Activated CD8-positive, alpha-beta memory T cell treated with anti-CD3 and anti-CD28 coated beads for 24 hours (primary cell): ENCODE measurements at places on chromosomes 3 and 15.

- DNase-seq, result peak; percentile 26
These were observed 25.3 kb downstream of the TRAK1 start for GRCh38 chr3:42116466-42116865.

DNA sequence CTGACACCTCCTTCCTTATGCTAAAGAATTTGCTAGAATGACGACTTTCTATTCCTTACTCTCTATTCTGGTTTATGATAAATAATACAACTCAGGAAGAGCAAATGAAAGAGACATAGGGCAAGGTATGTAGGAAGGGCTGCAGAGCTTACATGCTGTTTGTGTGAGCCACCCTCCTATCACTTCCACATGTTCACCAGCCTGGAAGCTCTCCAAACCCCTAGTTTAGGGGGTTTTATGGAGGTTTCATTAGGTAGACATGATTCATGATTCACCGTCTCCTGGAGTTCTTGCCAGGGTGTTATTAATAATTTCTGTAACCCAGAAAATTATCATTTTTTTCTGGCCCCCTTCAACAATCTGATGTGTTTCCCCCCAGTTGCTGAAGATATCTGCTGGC lies 172.1 kb upstream of the COL8A1 start:
- DNase-seq, result no peak

GRCh38 chr15:44713006-44713966 lies 2.0 kb downstream of the B2M start:
- DNase-seq, result no peak

DNA sequence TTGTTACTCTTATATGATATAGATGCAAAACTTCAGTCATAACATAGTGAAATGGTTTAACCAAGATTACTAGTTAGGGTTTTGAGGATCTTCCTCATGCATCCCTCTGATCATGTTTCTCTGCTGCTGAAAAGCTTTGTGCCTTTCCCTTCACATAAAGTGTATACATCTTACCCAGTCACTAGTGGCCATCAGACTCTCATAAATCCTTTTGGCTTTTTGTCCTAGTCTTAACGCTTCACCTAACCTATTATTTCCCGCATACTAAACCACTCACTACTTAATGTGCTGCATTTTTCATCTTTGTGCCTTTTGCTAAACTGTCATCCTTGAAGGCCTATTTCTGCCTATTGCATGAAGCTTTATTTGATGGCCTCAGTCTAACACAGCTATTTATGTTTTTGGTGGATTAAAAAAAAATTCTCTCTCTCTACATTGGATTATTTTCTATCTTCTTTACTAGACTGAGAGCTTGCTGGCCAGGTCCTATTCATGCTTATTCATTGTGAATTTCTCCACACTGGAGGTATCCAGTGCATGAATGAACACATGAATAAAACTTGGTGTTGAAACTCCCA lies 717.6 kb upstream of the GOLIM4 start:
- no peak for DNase-seq

GRCh38 chr3:54649551-54649950 lies 278.3 kb downstream of the LRTM1 start:
- no peak for DNase-seq

GRCh38 chr15:99932676-99933402 lies 199.6 kb upstream of the LYSMD4 start:
- DNase-seq, result no peak

GRCh38 chr3:52277972-52278509 lies 408 bp downstream of the WDR82 start:
- no peak for DNase-seq

GRCh38 chr15:50143255-50143860 lies 24.3 kb upstream of the ATP8B4 start:
- no peak for DNase-seq

- DNase-seq, result no peak
These were observed 153.2 kb upstream of the NR2E3 start for GRCh38 chr15:71657141-71657540.

DNA sequence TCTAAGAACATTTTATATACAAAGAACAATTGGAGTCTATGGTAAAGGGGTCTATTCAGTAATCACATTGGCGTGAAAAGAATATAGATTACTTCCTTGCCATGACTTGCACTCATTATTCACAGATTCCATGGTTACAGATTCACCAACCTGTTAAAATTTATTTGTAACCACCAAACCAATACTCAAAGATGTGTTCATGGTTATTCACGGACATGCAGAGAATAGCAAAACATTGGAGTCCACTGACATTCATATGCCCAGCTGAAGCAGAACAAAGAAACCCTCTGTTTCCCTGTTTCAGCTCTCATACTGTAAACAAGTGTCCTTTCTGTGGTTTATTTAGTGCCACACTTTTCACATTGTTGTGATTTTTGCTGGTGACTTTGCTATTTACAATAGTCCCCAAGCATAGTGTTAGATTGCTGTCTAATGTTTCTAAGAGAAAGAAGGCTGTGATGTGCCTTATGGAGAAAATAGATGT lies 185.8 kb upstream of the TTC14 start:
- no peak for DNase-seq

DNA sequence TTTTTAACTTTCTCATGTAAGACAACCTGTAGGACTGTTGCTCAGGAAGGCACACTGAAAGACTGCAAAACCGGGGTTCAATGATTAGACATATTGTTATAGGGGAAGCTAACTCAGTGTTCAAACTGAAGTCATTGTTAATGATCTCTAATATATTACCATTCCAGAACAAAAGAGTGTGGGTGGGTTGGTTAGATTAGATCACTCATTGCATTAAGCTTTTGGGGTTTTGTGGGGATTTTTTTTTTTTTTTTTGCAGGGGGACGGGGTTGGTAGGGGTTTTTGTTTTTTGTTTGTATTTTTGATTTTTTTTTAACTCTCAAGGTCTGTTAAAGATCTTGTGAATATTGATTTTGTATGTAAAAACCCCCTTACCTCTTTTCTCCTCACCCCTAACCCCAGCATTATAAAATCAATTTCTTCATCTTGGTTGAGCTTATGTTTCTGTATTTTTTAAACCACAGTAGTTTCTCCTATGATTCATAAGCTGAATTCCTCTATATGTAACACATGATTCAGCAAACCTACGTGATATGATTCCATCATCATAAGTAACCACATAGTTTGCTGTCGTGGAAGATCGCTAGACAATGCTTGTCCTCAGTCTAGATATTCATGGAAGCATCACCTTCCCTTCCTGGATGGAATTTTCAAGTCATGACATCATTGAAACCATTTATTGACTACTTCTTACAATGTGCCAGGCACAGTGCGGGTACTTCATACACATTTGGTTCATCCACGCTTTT lies 544.1 kb upstream of the MDFIC2 start:
- no peak for DNase-seq

DNA sequence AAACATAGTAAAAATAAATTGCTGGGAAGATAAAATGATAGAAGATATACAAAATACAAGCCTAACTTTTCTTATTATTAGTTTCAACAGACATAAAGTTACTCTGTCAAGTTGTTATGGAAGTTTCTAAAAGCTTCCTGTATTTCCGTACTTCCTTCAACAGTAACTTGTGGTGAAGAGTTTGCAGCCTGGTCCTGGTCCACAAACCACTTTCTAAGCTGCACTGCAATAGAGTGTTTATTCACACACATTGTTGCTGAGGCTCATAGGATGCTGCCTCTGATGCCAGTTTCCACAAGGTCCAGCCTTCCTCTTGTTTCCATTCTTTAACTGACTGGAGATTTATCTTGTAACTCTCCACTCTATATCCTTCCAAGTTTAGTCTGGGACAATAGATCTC lies 39.4 kb upstream of the KY start:
- no peak for DNase-seq

- DNase-seq, result no peak
These were observed 82.4 kb downstream of the WWTR1 start for GRCh38 chr3:149575213-149575960.

- no peak for DNase-seq
These were observed 363.4 kb downstream of the GAP43 start for GRCh38 chr3:115986555-115987207.

DNA sequence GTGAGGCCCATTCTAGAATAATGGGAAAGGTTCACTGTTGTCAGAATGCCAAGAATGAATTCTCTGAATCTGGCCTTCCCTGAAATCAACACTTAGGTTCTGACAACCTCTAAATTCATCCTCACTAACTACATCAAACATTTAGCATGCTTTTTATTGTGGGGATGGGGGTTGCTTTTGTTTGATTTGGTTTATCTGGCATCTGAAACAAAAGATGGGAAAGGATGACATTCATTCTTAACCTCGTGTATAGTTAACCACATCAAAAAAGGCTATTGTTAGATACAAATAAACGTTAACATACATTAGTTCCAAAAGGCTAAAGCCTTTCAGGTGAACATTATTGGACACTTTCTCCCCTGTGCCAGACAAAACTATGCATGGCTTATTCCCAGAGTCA lies 357.3 kb downstream of the FHIT start:
- no peak for DNase-seq

DNA sequence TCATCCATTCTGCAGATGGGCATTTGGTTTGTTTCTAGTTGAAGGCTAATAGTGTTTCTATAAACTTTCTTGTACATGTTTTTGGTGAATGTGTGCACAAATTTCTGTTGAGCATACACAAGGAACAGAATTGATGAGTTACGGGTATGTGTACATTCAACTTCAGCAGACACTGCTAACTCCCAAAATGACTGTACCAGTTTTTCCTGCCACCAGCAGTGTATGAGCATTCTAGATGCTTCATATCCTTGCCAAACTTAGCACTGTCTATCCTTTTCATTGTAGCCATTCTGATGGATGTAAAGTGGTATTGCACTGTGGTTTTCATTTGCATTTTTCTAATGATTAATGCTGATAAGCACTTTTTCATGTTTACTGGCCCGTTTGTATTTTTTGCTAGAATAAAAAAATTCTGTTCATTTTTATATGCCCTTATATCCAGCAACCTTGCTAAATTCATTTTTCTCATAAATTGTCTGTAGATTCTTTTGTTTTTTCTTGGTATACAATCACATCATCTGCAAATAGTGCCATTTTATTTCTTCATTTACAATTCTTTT lies 110.2 kb downstream of the ATP1B3 start:
- DNase-seq, result no peak

DNA sequence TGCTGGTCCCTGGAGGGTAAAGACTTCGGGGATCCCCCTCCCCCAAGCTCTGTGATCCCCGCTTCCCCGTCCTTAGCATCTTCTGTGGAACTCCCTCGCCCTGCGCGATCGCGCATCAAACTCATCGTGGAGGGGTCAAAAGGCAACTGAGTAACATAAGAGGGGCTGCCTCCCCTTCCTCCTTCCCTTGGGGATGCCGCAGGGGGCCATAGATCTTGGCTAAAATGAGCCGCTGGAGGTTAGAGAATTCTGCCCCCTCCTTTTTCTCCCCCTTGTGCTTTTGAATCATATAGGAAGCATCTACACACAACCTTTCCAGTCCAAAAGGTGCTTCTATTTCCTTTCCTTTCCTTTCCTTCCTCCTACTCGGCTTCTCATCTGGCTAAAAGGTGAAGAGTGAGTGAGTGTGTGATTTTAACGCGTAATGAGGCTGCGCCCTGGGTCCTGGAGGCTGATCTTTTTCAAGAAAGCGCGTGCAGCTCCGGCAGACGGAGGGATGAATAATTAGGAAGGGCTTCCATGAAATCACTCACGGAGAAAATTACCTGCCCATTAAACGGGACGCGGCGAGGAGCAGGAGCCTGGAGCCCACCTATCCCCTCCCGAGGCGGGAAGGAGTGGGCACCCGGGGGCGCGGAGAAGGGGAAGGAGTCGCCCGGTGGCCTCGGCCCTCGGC lies 831 bp upstream of the ROBO2 start:
- DNase-seq, result no peak

DNA sequence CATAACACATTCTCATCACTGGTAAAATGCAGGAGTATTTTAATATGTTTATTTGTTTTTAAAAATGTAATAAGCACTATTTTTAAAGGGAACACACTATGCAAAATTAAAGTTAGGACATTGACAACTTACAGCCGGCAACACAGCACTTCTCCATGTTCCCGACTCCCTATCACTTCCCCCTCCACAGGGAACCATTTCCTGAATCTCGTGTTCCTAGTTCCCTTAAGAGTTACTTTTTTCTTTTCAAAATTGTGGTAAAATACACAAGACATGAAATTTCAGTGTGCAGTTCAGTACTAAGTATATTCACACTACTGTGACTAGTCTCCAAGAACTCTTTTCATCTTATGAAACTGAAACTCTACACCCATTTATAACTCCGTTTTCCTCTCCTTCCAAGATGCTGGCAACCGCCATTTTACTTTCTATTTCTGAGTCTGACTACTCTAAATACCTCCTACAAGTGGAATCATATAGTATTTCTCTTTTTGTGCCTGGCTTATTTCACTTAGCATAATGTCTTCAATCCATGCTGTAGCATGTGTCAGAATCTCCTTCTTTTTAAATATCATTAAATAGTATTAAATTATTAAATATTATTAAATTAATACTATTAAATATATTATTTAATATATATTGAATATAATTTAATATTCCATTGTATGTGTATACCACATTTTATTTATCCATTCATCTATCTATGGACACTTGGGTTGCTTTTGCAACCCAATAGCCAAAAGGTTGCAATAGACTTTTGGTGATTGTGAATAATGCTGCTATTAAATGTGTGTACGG lies 25.9 kb upstream of the UBE2Q2 start:
- no peak for DNase-seq

- no peak for DNase-seq
These were observed 49.1 kb downstream of the NR1I2 start for GRCh38 chr3:119831022-119831421.

DNA sequence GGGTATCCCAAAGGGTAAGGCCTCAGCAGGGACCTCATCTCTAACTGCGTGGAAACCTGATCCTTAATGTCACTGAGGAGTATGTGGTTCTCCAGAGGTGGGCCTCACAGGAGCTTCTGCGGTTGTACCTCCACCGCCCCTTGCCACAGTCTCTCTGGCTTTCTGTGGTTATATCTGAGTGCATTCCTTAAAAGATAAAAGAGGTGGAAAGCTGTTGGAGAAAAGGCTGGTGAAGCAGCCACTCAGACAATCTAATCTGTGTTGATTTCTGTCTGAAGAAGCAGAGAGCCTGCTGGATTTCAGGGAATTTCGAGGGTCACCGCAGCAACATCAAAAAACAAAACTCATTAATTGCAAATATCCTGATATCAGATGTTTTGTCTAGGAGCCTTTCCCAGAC lies 51.4 kb downstream of the SEMA6D start:
- DNase-seq, result no peak
